ENCODE measurements at places on chromosomes 7 and 10.

GRCh38 chr10:71585564-71586290 lies 133.9 kb downstream of the C10orf105 start:
- DNase-seq: no peak

- no peak for DNase-seq
Observed at GRCh38 chr10:28284126-28284525, 18.7 kb downstream of the MPP7 start.

DNA sequence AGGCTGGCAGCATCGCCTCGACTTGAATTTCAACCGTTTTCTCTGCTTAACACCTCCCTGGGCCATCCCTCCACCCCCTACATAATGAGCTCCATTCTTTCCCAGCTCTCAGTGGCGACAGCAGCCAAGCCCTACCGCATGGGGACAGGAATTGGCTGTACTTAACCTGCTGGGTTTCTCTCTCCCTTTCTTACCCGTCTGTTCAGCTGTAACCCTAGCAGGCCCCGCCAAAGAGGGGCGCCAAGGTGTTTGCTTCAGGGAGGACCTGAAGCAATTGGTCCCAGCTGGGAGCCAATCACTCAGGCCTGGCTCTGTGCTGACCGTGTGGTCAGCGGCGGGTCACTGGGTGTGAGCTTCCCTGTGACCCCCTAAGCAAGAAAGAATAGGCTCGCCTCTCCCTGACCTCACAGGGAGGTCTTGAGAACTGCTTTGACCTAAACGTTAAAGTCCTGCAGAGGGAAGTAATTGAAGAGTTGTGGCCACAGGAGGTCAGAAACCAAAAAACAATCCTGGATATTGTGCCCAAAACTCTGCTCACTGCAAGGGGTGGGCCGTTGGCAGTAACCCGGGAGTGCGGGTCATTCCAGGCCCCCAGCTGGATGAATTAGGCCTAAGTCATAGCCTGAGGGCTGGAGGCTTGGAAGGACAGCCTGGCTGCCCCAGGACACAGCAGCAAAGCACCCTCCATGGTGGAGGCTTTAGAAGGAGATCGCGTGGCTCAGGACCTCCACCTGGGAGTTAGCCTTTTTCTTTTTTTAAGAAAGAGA lies 114.6 kb downstream of the ITIH5 start:
- DNase-seq: no peak

GRCh38 chr7:111056371-111056770 lies 34.6 kb upstream of the LRRN3 start:
- no peak for DNase-seq

DNA sequence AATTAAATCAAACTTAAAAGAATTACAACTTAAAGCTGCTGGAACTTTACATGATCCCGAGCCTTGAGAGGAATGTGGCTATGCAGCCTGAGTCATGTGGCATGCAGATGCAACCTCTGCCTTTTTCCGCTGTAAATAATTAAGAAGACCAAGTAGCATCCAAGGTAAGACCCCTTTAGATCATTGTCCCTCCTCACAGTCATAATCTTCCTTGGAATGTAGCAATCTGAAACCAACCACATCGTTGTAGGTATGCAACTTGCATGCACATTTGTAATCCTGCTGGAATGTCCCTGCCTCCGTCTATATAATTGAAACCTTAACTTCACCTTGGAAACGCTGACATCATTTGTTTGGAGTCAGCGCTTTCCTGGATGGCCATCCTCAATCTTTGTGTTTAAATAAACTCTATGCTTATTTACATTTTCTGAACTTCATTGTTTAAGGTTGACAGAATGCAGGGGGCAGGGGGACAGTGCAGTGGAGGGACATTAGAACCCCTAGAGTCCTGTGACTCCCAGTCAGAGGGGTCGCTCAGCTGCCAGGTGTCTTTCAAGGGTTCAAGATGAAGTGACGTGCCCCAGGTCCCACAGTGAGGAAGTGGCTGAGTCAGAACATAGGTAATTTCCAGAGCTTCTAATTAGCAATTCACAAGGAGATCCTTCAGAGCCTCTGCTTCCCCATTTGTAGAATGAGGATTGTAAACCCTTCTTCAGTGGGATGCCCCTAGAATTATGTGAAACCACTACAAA lies 110.7 kb downstream of the RALA start:
- no peak for DNase-seq

- no peak for DNase-seq
Observed at GRCh38 chr10:69426376-69426727, 9.6 kb upstream of the TACR2 start.
